ENCODE measurements at places on chromosomes 1 and 21.

- DNase-seq: no peak
Observed at GRCh38 chr1:114610546-114611245, 29.3 kb upstream of the BCAS2 start.

DNA sequence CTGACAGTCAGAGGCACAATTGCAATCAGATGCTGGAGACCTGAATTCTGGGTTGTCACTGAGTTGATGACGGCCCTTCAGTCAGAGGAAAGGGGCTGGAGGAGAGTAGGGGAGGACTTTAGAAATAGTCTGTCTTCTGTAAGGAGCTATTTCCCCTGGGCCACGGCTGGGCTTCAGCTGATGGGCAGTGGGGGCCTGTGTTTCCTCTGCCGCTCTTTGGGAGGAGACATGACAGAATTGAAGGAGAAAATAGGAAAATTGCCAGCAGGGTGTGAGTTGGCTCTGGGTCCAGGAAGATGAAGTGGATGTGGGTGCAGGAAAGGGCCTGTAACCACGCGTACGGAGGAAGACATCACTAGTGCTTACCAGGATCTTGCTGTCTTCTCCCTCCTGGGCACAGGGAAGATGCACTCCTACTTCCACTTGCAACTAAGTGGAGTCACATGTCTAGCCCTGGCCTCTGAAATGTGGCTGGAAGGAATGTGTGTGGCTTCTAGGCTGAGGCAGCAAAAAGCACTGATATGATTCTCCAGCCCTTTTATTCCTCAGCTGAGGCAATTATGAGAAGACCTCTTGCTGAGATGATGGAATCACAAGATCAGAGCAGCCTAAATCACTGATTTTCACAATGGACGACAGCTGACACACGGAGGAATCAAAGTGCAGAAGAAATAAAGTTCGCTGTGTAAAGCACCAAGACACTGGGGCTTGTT lies 250.0 kb downstream of the GRIK3 start:
- no peak for DNase-seq

DNA sequence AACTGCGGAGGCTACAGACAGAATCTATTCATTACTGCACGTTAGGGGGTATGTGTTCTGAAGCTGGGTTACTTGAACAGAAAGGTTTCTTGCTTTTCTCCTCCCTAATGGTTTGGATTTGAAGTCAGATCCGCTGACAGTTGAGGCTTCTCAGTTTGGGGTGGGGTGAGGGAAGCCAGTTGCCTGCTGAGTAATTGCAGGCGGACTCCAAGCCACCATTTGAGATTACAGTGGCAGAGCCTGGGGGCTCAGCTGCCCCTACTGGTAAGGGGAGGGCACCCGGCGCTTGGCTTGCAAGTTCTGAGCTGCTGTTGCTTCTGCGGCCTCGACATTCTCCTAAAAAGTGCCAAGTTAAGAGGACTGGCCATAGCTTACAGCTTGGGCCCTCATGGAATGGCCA lies 2.0 kb downstream of the GRHL3 start:
- DNase-seq: no peak

DNA sequence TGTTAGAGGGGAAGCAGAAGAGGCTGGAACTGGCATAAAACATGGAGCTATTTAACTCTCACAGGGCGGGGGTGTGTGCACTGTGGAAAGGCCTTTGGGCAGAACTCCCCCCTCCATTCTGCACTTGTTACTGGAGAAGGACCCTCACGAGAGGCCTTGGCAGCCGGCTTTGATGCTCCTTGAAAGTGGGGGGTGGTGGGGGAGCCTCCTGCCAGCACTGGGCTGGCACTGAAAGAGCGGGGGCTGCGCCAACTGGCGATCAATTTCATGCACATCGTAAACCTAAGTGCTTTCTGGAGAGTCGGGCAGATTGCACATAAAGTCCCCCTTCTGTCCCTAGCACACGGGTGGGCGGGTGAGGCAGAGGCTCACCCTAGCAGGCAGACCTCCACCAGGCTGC lies 28.9 kb downstream of the FOXO6 start:
- peak; percentile 28 for DNase-seq

- no peak for DNase-seq
Observed at GRCh38 chr1:111505641-111506119, 2.2 kb upstream of the ADORA3 start.

DNA sequence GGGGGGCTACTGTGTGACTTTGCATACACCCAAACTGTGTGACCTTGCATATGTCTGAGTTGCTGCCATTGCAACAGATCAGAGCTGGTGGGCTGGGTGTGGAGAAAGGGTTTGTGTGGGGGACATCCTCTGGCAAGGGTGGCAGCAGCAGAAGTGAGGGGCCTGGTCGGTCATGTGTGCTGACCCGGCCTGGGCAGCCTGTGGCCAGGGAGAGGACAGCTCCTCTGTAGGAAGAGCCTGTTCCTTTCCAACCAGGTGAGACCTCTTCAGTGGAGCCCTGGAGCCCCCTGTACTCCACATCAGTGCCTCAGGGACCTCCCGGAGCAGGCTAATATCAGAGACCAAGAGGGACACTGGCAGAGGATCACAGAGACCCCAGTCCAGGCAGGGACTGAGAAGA lies 8.3 kb downstream of the PCSK9 start:
- no peak for DNase-seq

DNA sequence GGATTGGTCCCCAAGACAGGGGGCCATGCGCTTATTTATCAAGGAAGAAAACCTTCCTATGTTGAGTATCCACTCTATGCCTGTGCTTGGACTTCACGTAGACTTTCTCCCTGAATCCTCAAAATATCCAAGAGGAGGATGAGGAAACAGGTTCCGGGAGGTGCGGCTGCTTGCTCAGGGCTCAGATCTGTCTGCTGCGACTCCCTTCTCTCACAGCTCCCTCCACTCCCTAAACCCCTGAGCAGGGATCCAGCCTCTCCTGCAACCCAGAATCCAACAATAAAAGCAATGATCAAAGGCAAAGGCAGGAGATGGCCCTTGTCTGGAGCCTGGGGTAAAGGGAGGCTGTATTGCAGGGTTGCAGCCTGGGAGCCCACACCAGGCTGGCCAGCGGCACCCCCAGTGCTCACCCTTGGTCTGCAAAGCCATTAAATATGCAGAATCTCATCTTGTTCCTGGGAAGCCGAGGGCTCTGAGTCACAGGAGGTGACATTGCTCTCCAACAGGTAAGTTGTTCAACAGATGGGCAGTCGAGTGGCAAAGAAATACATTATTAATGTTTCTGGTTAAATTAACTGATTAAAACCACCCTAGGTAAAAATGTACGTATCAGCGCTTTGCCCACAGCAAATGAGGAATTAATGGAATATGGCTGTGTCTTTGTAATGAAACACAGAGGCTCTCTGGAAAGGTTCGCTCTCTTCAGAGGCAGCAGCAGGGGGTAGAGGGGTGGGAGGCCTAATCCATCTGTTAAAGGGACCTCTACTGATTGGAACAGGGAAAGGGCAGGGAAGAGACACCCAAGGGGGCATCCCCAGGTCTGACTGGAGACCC lies 111.5 kb downstream of the GRIK3 start:
- DNase-seq: no peak

GRCh38 chr1:95115708-95116137 lies 1.4 kb upstream of the TLCD4 start:
- DNase-seq: no peak

DNA sequence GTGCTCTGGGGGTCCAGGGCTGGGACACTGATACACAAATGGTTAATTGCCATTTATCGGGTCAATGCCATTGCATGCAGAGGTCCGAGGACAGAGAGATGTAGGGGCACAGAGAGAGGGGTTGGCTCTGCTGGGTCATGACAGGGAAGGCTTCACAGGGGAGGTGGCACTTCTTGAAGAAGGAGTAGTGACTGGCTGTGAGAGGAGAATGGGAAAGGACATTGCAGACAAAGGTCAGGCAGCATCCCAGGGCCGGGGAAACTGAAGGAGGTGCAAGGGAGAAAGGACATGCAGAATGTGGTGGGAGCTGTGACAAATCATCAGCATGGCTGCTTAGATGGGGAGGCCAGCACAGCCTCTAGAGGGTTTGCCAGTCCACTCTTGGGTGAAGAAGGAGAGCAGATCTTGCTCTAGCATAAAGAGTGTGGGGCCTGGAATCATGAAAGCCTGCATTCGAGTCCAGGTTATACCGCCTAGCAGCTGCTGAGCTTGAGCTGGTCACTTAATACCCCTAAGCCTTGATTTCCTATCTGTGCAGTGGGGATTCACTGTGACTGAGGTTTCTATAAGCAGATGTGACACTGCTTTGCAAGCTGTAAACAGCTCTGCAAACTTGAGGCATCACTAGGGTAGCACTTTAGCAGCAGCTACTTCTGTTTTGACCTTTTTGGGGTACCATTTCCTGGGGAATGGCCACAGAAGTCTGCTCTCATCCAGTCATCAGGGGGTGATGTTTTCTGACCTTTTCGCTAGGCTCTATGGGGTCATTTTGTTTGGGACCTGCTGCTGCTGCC lies 59.2 kb upstream of the EPS8L3 start:
- DNase-seq: no peak

- no peak for DNase-seq
Observed at GRCh38 chr1:17089506-17089905, 29.7 kb downstream of the PADI2 start.

- DNase-seq: no peak
Observed at GRCh38 chr1:117620440-117620839, 14.6 kb downstream of the TENT5C start.

DNA sequence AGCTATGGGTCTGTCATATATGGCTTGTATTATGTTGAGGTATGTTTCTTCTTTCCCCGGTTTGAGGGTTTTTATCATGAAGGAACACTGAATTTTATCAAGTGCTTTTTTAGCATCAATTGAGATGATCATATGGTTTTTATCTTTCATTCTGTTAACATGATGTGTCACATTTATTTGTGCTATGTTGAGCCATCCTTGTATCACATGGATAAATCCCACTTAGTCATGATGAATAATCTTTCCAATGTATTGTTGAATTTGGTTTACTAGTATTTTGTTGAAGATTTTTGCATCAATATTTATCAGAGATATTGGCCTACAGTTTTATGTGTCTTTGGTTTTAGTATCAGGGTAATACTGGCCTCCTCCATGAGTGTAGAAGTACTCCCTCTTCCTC lies 61.7 kb downstream of the GPR137B start:
- no peak for DNase-seq
